Natural killer cell treated with Interleukin-12 subunit alpha and Interleukin-12 subunit beta and Interleukin-15 and Interleukin-18, amount 100 ng/mL, for 72 hours (primary cell): ENCODE measurements at places on chromosomes 13 and 19. TPM values are rescaled to one million over a fixed set of nuclear protein-coding genes. Genes with fewer than 3 reads are reported as not detected.

GRCh38 chr19:5337708-5338655, 2.6 kb downstream of the PTPRS start:
- DNase-seq, result no peak

GRCh38 chr19:32387701-32388392, 17.7 kb upstream of the DPY19L3 start:
- no peak for DNase-seq

- no peak for DNase-seq
Observed at GRCh38 chr13:31043957-31044356, 111.5 kb downstream of the TEX26 start.

GRCh38 chr13:84934911-84935310, 864.3 kb downstream of the SLITRK6 start:
- no peak for DNase-seq

DNA sequence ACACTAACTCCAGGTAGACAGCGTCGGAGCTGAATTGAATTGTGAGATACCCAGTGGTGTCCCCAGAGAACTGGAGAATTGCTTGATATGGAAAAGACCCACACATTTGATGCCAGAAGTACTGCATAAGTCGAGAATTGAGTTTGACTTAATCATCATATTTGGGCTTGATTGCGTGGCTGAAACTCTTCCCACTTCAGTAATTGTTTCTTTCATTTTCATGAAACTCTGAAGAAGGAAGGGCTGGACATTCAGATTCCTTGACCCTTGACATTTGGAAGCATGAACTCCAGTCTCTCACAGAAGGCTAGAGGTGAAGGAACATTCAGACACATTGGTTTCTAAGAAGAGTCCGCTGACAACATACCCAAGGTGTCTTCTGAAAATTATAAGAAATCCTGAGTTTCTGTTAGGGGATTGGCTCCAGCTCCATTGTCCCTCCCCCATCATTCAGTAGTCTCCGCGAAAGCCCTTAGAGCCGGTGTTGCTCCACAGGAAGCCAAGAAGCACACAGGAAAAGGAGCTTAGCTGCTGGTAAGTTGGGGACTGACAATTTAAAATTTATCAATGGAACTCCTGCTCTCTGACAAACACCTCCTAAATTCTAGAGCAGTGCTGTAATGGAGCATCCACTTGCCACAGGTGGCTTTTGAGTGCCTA, at the start of gene FPR2:
TSS of gene FPR2 (plus strand) at position 484 of the 660 bp plus-strand sequence. CDS start 7,479 bp downstream, outside the sequence.
- no peak for DNase-seq

- no peak for DNase-seq
Observed at GRCh38 chr13:34174671-34175145, 356.8 kb downstream of the RFC3 start.

DNA sequence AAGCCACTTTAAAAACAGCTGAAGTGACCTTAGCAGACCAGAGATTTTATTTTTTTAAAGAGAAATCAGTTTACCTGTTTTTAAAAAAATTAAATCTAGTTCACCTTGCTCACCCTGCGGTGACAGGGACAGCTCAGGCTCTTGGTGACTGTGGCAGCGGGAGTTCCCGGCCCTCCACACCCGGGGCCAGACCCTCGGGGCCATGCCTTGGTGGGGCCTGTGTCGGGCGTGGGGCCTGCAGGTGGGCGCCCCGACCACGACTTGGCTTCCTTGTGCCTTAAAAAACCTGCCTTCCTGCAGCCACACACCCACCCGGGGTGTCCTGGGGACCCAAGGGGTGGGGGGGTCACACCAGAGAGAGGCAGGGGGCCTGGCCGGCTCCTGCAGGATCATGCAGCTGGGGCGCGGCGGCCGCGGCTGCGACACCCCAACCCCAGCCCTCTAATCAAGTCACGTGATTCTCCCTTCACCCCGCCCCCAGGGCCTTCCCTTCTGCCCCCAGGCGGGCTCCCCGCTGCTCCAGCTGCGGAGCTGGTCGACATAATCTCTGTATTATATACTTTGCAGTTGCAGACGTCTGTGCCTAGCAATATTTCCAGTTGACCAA, 10.8 kb downstream of the PLPPR3 start:
- DNase-seq, result no peak

- no peak for DNase-seq
Observed at GRCh38 chr19:54434873-54435214, 14.2 kb upstream of the LENG8 start.

- DNase-seq, result no peak
Observed at GRCh38 chr13:100536643-100537180, 51.9 kb downstream of the GGACT start.

GRCh38 chr13:59157181-59157580, 1006.5 kb downstream of the DIAPH3 start:
- DNase-seq, result no peak

DNA sequence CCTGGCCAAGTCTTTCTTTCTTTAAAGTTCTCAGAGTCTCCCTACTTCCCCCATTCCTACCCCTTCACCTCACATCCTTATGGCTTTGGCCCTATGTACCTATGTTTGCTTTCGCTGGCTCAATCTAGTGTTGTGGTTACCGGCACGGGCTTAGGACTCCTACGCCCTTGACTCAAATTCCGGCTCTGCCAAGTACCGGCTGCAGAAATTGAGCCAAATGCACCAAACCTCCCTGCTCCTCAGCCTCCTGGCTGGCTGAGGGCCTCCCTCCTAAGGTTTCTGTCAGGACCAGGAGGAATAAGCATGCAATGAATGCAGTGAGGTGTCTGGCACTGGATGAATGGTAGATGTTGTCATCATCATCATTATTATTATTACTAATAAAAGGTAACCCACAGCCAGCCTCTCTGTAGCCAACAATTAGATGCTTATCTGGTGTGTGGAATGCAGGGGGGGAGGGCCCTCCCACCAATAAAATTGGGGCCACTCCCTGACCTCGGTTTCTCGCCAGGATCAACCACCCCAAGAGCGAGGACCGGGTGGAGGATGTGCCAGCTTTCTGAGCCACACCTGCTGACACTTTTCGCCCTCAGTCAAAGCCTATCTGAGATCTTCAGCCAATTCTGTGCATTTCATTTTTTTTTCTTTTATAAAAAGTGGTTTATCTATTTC, 20.7 kb downstream of the KLK5 start:
- DNase-seq, result no peak

- DNase-seq, result no peak
Observed at GRCh38 chr19:44646049-44646416, 2.3 kb downstream of the PVR start.

DNA sequence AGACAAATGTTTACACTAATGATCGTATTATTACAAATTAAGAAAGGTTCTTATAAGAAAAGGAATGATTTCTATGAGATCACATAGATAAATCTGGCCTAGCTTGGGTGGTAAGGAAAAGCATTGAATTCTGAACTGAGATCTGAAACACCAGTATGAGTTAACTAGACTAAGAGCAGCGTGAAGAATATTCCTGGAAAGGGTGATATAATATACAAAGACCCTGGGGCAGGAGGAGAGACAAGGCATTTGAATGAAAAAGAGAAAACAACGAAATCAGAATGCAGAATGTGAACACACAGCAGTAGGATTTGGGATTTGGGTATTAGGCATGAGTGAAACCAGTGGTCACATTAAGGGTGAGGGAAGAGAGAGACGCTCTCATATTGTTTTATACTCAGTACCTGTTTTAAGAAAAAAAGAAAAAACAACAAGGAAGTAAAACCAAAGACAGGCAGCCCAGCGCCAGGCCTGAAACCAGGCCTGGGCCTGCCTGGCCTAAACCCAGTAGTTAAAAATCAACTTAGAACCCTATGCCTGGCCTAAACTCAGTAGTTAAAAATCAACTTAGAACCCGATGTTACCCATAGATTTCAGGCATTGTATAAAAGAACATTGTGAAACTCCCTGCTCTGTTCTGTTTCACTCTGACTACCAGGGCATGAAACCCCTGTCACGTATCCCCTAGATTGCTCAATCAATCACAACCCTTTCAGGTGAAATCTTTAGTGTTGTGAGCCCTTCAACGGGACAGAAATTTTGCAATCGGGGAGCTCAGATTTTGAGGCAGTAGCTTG, 287.1 kb downstream of the ITGBL1 start:
- DNase-seq, result no peak

DNA sequence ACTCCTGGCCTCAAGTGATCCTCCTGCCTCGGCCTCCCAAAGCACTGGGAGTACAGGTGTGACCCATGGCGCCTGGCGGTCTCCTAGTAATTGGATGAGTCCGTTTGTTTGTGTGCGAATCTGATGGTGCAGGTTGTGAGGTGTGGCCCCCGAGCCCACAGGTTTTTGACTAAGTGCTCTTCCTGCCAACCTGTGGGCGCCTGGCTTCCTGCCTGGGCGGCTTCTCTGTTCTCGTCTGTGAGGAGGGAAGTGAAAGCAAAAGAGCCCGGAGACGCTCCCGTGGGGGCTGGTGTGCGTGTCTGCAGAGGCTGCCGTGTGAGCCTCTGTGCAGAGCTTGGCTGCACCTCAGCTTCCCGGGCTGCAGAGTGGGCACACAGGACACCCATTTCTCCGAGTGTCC, 10.0 kb downstream of the ARHGAP45 start:
- peak; percentile 92 for DNase-seq

- no peak for DNase-seq
Observed at GRCh38 chr19:54305141-54305540, 7.8 kb downstream of the LILRA5 start.

- DNase-seq, result no peak
Observed at GRCh38 chr13:34608331-34608730, 333.7 kb upstream of the NBEA start.

DNA sequence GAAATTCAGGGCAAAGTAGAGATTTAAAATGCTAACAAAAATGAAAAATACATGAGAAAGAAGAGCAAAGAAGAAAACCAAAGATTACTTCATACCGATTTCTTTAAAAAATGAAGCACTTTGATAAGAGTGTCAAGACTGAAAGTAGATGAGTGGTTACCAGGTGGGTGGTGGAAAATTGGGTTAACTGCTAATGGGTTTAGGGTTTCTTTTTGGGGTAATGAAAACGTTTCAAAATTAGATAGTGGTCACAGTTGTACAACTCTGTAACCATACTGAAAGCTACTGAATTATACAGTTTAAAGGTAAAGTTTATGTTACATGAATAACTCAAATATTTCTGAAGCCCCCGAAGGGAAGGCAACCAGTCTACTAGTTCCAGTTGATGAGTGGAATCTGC, 179.4 kb downstream of the NDFIP2 start:
- no peak for DNase-seq

- DNase-seq, result no peak
Observed at GRCh38 chr19:41753936-41754529, 1.3 kb upstream of the CEACAM6 start.

Gene METTL21C
- not detected for total RNA-seq

Gene ARHGEF1
- 321 TPM for total RNA-seq

Gene FAM216B
- total RNA-seq, result not detected

Gene TUBB4A
- total RNA-seq, result 1.4 TPM

Gene KATNAL1
- 9.6 TPM for total RNA-seq

Gene TEX29
- 0.59 TPM for total RNA-seq

Gene C19orf38
- total RNA-seq, result 12.0 TPM

Gene CALM3
- total RNA-seq, result 305 TPM

Gene NLRP7
- 1.2 TPM for total RNA-seq

Gene CD177
- total RNA-seq, result not detected

Gene CCDC70
- total RNA-seq, result not detected
